ENCODE measurements at places on chromosomes 3 and 15.
A peak's percentile ranks its signal among the peaks of the same experiment; 100 is the strongest.

DNA sequence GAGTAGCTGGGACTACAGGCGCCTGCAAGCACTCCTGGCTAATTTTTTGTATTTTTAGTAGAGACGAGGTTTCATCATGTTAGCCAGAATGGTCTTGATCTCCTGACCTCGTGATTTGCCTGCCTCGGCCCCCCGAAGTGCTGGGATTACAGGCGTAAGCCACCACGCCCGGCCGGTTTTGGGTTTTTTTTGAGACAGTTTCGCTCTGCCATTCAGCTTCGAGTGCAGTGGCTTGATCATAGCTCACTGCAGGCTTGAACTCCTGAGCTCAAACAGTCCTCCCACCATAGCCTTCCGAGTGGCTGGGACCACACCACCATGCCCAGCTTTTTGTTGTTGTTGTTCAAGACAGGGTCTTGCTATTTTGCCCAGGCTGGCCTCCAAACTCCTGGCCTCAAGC lies 16.0 kb upstream of the SCAP start:
- DNase-seq = no peak

GRCh38 chr15:71288348-71288955 lies 173.2 kb downstream of the THSD4 start:
- DNase-seq = no peak

- no peak for DNase-seq
These were observed 30.5 kb downstream of the LRRK1 start for GRCh38 chr15:100949691-100950090.

- no peak for DNase-seq
These were observed 87.7 kb upstream of the HACD2 start for GRCh38 chr3:123672429-123673146.

GRCh38 chr3:119555309-119555735 lies 4.1 kb downstream of the CD80 start:
- no peak for DNase-seq

DNA sequence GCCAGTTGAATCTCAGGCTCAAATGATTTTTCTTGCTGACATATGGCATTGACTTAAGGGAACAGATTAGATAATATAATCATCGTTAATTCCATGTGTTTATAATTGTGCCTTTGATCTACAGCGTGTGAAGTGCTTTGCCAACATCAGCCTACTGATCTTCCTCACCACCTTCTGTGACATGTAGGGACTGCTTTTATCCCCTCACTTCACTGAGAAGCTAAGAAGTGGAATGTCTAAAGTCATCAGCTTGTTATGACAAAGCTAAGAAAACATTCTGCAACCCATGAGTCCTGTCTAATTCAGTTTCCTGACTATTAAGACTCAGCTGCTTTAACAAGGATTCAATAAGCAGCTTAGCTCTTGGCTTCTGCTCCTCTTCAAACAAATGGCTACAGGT lies 106.0 kb downstream of the MYH15 start:
- no peak for DNase-seq

- no peak for DNase-seq
These were observed 47.1 kb upstream of the MAPKBP1 start for GRCh38 chr15:41727143-41727542.

DNA sequence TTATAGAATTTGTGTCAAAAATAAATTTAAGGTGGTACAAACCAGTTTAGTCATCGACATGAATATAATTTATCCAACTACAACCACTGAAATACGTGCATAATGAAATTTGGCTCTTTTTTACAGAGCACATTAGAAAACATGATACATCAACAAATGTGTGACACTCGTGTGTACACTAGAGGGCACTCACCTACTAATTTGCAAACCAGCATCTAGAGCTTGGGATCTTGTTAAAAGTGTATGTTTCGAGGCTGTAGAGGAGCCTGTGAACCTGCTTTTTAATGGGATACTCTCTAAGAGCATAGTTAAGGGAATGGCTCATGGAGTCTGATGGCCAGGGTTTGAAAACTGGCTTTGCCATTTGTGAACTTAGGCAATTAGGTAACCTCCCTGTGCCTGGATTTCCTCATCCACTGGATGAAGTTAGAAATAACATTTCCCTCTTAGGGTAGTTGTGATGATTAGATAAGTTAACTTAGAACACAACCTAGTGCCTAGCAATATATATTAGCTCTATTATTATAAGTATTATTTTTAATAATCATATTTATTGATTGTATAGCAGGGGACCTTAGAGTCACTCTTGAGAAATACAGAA lies 8.8 kb upstream of the CPOX start:
- peak; percentile 47 for DNase-seq

DNA sequence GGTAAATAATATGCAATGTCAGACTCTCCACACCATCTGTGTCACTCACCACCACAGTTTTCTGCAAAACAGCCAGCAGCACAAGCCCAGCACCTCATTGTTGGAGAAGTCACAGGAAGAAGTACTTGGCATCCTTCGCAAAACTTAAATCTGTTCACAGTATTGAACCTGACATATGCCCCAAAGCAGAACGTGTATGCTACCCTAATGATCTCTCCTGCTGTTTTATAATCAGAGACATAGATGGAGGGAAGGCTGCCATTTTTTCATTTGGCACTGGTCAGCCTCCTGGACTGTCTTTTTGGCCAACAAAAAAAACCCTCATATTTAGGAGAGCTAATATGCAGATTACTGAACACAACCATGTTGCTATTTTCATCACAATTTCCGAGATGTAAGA lies 1272.9 kb downstream of the ROBO1 start:
- no peak for DNase-seq

GRCh38 chr15:39556461-39556860 lies 24.4 kb upstream of the THBS1 start:
- DNase-seq = peak; percentile 75

GRCh38 chr3:12759693-12760565 lies 870 bp upstream of the TMEM40 start:
- no peak for DNase-seq

DNA sequence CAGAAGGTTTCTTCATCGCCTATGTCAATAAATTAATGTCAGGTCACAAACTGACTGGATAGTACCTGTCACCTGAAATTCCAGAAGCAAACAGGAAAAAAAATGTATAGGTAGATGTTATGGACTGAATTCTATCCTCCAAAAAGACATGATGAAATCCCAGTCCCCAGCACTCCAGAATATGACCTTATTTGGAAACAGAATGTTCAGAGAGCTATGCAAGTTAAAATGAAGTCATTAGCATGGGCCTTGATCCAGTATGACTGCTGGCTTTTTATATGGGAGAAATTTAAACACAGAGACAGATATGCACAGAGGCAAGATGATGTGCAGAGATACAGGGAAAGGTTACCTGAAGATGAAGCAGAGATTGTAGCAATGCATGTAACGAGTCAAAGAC lies 953.4 kb downstream of the ZPLD1 start:
- peak; percentile 37 for DNase-seq

GRCh38 chr15:63601704-63602185 lies 4.6 kb downstream of the FBXL22 start:
- no peak for DNase-seq

DNA sequence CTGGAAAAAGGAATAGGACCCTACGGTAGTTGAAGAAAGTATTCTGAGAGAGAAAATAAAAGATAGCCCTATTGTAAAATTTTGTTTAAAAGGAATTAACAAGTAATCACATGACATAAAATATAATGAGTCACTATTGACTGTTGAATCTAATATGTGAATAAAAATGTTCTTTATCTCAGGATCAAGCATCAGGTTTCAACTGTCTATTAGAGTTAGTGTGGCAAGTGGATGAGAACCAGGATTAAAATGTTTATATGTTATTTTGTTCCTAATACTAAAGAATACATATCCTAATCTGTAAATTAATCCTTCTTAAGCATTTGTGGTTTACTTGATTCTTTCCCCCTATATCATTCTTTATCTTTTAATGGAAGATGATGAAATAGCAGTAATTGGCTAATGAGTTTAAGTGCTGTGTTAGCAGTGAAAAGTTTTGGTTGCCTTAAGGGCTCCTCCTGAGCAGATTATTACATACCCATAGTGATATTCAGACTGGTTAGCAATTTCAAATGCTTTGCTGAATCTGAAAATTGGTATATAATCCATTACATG lies 101.8 kb upstream of the BCHE start:
- DNase-seq = no peak

DNA sequence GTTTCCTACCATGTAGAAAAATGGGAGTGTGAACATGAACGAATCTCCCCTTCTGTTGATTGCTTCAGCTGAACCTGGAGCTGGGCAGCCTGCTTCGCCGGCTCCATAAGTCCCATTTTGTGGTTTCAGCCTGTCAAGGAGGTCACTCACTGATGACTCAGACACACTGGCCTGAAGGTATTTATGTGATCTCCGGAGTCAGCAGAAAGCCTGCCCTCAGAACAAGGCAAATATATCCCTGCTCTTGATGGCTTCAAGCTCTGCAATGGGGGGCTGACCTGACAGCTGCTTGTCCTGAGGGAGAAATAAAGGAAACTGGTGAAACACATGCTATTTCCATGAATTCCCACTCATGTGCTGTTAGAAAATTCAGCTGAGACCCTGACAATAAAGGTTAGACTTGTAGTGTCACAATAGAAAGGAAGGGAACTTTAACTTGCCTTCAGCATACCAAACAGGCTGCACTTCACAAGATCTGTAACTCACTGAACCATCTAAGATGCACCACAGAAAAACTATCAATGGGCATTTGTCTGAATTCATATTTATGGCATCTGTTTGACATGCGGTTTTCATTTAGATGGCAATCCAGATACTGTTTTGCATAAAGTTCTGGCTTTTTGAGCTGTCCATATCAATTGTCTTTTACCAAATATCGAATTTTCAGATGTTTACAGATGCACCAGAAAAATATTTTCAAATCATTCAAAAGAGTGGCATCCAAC lies 282.0 kb upstream of the VEPH1 start:
- peak; percentile 82 for DNase-seq

GRCh38 chr3:132198516-132198915 lies 118.7 kb upstream of the ACP3 start:
- no peak for DNase-seq

GRCh38 chr3:78754066-78754743 lies 1013.6 kb downstream of the ROBO1 start:
- DNase-seq = peak; percentile 8

DNA sequence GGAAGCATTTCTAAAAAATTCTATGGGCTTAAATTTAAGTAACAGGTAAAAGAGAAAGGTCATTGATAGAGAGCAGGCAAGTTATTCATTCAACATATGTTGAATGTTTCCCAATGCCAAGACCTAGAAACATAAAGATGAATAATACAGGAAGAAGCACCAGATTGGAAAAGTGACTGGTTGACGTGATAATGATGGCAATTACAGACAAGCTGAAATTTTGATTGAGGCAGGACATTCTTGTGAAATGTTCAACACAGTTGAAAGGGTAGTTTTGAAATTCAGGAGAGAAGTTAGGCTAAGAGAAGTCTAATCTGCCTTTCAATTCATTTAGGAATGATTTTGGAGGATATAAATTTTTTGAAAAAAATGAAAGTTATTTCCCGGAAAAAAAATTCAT lies 536.3 kb upstream of the NAALADL2 start:
- no peak for DNase-seq

- DNase-seq = no peak
These were observed 5.0 kb downstream of the SUCNR1 start for GRCh38 chr3:151878465-151878864.

GRCh38 chr3:58391156-58391865 lies 42.3 kb downstream of the PDHB start:
- DNase-seq = no peak

- no peak for DNase-seq
These were observed 5.1 kb downstream of the TRIM71 start for GRCh38 chr3:32822609-32823498.

GRCh38 chr3:87203809-87204208 lies 23.3 kb upstream of the CHMP2B start:
- DNase-seq = no peak

- no peak for DNase-seq
These were observed 329.8 kb downstream of the THSD4 start for GRCh38 chr15:71444866-71445590.

DNA sequence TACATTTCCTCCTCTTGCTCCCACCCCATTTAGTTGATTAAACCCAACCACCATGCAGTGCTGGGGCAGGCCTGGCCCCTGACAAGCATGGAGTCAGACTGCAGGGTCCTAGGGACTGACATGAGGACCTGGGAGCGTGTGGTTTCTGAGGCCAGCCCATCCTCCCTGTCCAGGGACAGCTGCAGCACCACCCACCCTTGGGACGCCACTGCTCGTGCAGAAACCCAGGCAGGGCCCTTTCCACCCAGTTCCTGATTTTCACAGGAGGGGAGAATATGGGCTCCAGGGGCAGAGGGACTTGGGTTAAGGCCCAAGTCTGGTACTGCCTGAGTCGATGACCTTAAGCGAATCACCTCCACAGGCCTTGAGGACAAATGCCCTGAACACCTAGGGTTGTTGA lies 23.7 kb downstream of the PLXND1 start:
- no peak for DNase-seq

DNA sequence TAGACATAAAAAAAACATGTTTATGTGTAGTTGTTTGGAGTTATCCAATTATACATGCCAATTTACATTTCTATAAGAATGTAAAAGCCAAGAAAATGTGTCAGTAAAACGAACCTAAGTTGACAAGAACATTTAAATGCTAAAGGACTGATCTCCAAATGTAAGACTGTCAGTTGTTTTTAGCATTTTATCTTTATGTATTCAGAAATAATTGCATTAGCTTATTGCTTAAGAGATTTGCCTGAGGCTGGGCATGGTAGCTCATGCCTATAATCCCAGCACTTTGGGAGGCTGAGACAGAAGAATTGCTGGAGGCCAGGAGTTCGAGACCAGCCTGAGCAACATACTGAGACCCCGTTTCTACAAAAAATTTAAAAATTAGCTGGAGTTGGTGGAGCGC lies 26.9 kb downstream of the PXK start:
- DNase-seq = no peak

GRCh38 chr15:70635895-70636294 lies 127.5 kb downstream of the UACA start:
- DNase-seq = no peak
